ENCODE measurements at places on chromosomes 11 and 22. TPM values are rescaled to one million over a fixed set of nuclear protein-coding genes. Genes with fewer than 3 reads are reported as not detected.

Gene GUCY1A2
- not detected for total RNA-seq

Gene PRG2
- 1.8 TPM for total RNA-seq

Gene CHADL
- 0.21 TPM for total RNA-seq

DNA sequence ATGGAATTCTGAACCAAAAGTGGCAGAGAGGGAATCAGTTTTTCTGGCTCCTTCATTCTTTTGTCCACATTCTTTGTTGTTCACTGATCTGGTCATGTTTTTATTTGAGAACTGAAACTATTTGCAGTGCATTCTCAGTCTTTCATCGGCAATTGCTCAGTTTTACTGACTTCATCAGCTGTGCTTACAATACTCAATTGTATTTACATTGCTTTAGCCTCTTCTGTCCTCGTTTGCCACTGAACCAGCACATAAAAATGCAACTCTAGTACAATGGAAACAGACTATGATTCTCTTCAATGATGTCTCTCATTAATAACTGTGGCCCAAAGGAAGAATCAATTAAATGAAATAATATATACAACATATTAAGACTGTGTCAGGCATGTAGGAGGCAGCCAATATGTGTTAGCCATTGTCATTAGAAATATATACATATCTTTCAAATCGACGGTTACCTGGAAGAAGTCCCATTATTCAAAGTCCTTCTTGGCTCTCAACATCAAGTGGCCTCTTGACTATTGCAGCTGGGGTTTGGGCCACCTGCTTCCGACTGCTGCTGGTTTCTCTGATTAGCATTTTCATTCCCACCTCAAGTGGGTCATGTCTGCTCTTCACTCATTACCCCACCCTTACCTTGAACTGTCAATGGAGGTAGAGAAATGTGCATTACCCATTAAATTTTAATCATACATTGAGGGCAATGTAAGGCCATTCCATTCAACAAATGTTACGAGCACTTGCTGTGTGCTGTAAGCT is 600.1 kb downstream of the INSC start:
- no peak overlapping the region for H3K4me3 ChIP-seq
- no peak for DNase-seq
- no peaks in the 10 kb centered on the region for H3K4me1 ChIP-seq
- H3K36me3 ChIP-seq = no peaks in the 10 kb centered on the region
- H3K27me3 ChIP-seq = no peaks in the 10 kb centered on the region

DNA sequence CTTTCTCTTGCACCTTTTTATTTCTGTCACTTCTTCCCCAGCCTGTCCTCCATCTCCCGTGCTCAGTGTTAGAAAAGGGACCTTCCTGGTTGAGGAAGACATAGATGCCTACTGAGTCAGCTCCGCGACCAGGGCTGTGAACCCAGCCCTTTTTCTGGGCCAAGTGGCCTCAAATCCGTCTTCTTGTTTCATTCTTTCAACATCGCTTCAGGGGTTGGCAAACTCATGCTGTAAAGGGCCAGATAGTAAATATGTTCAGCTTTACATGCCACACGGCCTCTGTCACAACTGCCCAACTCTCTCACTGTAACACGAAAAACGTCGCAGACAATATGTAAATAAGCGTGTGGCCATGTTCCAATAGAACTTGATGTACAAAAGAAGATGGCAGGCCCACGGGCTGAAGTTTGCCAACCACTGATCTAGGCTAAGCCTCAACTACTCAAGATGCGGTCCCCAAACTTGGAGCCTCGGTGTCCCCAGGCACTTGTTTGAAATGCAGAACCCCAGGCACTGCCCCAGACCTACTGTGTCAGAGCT is 338.4 kb downstream of the MN1 start:
- no peaks in the 10 kb centered on the region for H3K4me1 ChIP-seq
- no peak overlapping the region for H3K27ac ChIP-seq
- no peaks in the 10 kb centered on the region for H3K36me3 ChIP-seq
- DNase-seq = no peak

DNA sequence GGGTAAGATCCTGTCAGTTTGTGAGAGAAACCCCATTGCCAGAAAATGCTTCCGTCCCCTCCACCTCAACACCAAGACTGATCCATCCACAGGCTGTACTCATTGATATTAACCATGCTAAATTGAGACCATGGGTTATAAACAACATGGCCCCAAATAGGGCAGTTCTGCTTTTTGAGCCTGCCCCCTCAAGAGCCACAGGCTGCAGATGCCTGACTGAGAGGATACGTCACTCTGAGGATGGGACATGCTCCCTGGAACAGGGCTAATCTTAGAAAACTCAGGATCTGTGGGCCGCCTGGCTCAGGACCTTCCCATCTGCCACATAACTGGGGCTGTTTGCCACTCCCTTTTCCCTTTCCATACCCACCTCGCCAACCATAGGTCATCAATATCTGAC is 99.8 kb downstream of the MICAL2 start:
- H3K36me3 ChIP-seq = peaks cover 82% of the 10 kb centered on the region
- no peaks in the 10 kb centered on the region for H3K27me3 ChIP-seq
- H3K4me1 ChIP-seq = peaks cover 64% of the 10 kb centered on the region
- no peak overlapping the region for H3K4me3 ChIP-seq
- no peak overlapping the region for H3K27ac ChIP-seq

- H3K27me3 ChIP-seq = peaks cover 2% of the 10 kb centered on the region
- no peak for DNase-seq
- H3K36me3 ChIP-seq = no peaks in the 10 kb centered on the region
- no peaks in the 10 kb centered on the region for H3K4me1 ChIP-seq
Measured at GRCh38 chr11:117589063-117589462, 208.0 kb downstream of the DSCAML1 start.

DNA sequence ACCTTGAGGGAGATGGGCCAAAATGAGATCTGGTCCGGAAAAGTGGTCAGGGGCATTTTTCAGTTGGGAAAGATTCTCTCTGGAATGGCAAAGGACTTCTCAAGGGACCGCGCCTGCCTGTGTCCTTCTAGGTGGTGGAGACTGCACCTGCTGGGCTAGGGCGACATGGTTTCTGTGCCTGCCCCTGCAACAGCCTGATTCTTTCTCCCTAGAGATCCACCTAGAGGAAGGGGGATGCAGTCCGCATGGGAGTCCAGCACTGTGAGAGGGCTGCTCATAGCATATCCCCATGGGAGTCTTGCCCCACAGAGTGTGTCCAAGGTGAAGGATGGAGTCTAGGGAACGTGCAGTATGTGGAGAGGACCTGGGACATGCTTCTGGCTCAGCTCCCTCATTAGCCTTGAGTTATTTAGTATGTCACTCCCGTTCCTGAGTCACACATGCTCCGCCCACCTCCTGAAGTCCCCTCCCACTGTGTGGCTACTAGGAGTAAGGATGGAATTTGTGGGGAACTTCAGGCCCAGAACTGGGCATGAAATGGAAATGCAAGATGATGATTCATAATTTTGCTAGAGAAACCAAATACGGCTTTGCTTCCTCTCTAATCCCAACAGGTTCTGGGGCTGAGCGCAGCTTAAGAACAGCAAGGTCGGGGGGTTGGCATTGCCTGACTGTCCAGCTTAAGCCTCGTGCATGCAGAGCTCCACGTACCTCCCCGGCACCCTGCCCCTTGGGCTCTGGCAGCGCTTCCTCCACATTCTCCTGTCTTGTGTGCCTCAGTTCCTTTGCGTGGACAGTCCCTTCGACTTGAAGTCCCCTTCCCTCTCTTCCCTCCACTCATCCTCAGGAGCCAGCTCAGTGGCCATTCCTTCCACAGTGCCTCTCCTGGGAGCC is 35.0 kb downstream of the GRIK4 start:
- no peak overlapping the region for H3K4me3 ChIP-seq
- H3K27ac ChIP-seq = no peak overlapping the region
- H3K27me3 ChIP-seq = peaks cover 14% of the 10 kb centered on the region
- no peaks in the 10 kb centered on the region for H3K4me1 ChIP-seq
- no peaks in the 10 kb centered on the region for H3K36me3 ChIP-seq

DNA sequence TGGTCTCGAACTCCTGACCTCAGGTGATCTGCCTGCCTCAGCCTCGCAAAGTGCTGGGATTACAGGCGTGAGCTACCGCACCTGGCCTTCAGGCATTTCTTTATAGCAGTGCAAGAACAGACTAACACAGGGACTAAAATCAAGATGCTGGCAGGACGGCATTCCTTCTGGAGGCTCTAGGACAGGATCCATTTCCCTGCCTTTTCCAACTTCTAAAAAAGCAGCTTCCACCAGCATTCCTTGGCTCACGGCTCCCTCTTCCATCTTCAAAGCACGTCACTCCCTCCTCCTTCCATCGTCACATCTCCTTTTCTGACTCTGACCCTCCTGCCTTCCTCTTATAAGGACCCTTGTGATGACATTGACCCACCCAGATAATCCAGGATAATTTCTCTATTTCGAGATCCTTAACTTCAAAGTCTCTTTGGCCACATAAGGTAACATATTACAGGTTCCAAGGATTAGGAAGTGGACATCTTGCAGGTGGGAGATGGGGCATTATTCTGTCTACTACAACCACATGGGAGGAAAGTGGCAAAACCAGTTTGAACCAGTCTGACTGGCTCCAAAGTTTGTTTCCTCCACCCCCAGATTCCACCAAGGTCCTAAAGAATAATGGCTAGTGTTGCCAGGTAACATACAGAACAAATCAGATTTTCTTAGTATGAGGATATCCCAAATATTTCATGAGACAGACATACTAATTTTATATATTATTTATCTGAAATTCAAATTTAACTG is 172.5 kb downstream of the MN1 start:
- peaks cover 3% of the 10 kb centered on the region for H3K27me3 ChIP-seq
- no peak for DNase-seq
- H3K4me1 ChIP-seq = no peaks in the 10 kb centered on the region
- H3K27ac ChIP-seq = no peak overlapping the region
- H3K36me3 ChIP-seq = no peaks in the 10 kb centered on the region

DNA sequence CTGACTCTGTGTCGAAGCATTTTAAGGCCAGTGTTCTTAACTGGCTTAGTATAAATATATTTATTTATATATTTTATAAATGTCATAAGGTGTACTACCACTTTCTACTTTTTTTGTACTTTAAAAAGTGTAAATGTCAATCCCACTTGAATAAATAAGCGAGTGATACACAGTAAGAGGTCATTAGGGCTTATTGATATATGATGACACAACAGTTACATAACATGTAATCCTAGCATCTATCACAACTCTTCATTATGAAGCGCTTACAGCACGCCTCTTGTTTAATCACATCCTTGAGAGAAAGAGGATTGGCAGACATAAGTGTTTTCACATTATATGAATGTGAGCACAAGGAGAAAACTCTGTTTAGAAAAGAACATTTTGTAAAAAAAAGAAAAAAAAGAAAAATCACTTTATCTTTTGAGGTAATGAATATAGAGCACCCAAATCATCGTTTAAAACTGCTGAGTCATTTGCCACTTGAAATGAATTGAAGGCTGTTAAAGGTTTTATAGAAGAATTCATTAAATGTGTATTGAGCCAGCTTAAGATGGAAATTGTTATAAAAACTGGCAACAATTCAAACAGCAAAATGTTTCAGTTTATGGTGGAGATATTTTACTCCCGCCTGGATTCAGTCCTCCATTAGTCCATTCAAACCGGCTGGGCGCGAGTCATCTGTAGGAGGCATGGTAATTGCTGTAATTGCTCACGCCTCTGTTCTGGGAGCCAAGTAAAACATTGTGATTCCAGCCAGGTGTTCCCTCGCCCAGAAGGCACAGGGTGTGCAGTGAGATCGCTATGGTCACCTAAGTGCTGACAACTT is 627.3 kb upstream of the KIRREL3 start:
- H3K4me1 ChIP-seq = no peaks in the 10 kb centered on the region
- no peak for DNase-seq
- no peaks in the 10 kb centered on the region for H3K36me3 ChIP-seq
- no peak overlapping the region for H3K4me3 ChIP-seq
- H3K27me3 ChIP-seq = no peaks in the 10 kb centered on the region

DNA sequence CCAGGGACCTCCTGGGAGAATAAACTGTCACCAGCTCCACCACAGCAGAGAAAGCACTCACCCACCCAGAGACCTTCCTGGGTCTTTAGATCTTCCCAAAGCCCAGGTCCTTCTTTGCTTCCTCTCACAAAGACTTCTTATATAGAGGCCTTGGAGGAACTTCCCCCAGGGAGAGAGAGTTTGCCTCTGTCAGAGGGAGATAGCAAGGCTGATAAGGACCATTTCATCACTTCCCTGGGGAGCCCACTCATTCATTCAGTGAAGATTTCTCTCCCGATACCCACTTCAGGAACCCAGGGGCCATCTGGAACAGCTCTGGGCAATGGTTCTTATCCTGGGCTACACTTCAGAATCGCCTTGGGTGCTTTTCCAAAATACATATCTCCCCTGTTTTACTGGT is at the start of gene PRG2:
PRG2 (minus strand) TSS at position 116 of the 400 bp plus-strand sequence. CDS start 706 bp downstream, outside the sequence.
- no peaks in the 10 kb centered on the region for H3K4me1 ChIP-seq
- no peak within 1 kb of the TSS for H3K4me3 ChIP-seq
- no peaks in the 10 kb centered on the region for H3K36me3 ChIP-seq
- H3K27ac ChIP-seq = no peak within 1 kb of the TSS
- no peak for DNase-seq

GRCh38 chr11:30128269-30128932 is 102.4 kb upstream of the FSHB start:
- H3K36me3 ChIP-seq = no peaks in the 10 kb centered on the region
- H3K4me1 ChIP-seq = no peaks in the 10 kb centered on the region
- no peak overlapping the region for H3K27ac ChIP-seq

- H3K27ac ChIP-seq = no peak overlapping the region
- peak overlapping the region; percentile 63 for H3K4me3 ChIP-seq
- H3K27me3 ChIP-seq = no peaks in the 10 kb centered on the region
- H3K4me1 ChIP-seq = peaks cover 26% of the 10 kb centered on the region
Measured at GRCh38 chr22:25403284-25403810, 161.1 kb upstream of the GRK3 start.

Measured in activated CD4-positive, alpha-beta memory T cell treated with anti-CD3 and anti-CD28 coated beads for 36 hours (primary cell).